ENCODE measurements at places on chromosomes 2 and 18. TPM values are rescaled to one million over a fixed set of nuclear protein-coding genes. Genes with fewer than 3 reads are reported as not detected.

MFSD6 gene
- 13.6 TPM for total RNA-seq

L3MBTL4 gene
- 0.88 TPM for total RNA-seq

LYPD6 gene
- total RNA-seq: 0.59 TPM

MPPE1 gene
- total RNA-seq: 38.0 TPM

UGT1A1 gene
- total RNA-seq: not detected

WNT10A gene
- not detected for total RNA-seq

TANC1 gene
- 34.7 TPM for total RNA-seq

ZFP36L2 gene
- total RNA-seq: 14.7 TPM

GRCh38 chr2:217805668-217806481 is 196.9 kb downstream of the TNS1 start:
- DNase-seq: no peak

- DNase-seq: no peak
Observed at GRCh38 chr2:109031476-109032228, 42.6 kb upstream of the EDAR start.

- no peak for DNase-seq
Observed at GRCh38 chr18:22789600-22789999, 143.5 kb upstream of the RBBP8 start.

GRCh38 chr2:88018909-88019308 is 2.6 kb upstream of the RNU2-63P start:
- no peak for DNase-seq

GRCh38 chr2:236781933-236782816 is 212.6 kb downstream of the ACKR3 start:
- DNase-seq: no peak

DNA sequence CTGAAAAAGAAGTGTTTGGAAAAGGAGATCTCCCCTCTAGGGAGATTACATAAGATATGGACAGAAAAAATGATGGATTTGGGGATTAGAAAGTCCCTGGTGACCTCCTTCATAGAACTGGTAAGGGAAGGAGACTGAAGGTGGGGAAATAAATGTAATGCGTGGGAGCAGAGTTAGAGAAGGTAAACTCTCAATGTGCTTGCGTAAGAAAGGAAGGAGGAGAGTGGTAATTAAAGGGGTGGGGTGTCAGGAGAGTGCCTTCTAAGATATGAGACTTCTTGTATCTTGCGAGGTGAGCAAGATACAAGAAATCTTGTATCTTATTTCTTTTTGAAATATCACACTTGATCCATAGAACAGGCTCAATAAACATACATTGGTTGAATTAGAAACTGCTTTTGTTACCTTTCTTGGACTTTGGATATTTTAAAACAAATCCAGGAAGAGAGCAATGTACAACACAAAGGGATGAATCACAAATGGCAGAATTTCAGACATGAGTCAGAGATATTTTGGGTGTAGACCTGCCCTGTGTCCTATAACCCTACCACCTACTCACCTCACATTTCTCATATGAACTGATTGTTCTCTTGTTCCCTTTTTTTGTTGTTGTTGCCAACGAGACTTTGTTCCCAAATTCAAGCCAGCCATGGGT is 342.4 kb downstream of the INSIG2 start:
- no peak for DNase-seq

DNA sequence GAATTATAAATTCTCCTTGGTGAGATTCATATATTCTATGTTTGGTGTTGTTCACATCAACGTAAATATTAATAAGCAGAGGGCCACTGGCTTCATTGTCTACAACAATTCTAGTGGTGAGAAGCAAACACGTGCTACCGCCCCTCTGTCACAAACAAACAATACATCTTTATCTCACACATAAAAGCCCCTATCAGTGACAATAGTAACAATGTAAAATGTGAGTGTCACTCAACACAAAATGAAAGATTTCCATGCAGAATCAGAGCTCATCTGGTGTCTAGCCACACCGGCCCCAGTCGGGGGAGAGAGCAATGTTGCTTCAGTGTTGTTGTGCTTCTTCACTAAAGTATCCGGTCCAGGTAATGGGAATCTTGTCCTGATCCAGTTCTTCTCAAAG is 932.6 kb downstream of the SOCS6 start:
- no peak for DNase-seq

- DNase-seq: no peak
Observed at GRCh38 chr18:48004577-48004976, 74.1 kb upstream of the SMAD2 start.

- no peak for DNase-seq
Observed at GRCh38 chr18:30999887-31000628, 42.5 kb downstream of the DSC3 start.

DNA sequence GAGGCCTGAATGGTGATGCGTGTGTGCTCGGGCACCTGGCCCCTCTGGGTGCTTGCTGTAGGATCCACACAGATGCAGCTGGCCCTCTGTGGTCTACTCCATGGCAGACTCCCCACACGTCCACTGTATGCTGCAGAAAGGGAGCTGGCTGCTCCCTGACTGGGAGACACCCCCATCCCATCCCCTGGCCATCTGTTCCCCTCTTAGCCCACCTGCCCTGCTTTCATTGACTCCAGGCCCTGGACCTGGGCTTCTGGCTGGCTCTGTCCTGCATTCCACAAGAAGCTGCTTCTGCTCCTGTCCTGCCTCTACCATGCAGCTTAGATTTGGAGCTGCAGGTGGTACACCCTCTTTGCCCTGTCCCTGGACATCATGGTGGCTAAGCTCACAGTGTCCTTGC is 80.1 kb downstream of the FHOD3 start:
- DNase-seq: no peak

GRCh38 chr2:217964275-217965161 is 38.3 kb downstream of the TNS1 start:
- peak; percentile 86 for DNase-seq
